ENCODE measurements at places on chromosomes 1 and 21.

DNA sequence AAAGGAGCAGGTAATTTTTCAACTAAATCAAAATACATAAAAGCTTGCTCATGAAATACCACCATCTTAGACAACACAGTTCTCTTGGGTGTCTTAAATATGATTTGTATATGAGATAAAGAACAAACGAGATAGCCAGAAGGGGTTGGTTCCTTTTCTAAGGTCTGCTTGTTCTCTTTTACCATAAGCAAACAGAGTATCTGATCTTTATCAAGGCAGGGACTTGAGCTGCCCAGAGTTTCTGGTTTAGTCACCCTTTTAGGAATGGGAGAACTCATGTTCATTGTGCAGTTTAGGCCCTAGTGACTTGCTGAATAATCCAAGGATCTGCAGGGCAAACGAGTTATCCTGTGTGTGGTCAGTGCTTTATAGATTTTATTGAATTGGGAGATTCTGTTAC is 3.0 kb upstream of the SUCO start:
- DNase-seq: no peak

GRCh38 chr1:96416701-96417444 is 304.7 kb upstream of the PTBP2 start:
- no peak for DNase-seq

DNA sequence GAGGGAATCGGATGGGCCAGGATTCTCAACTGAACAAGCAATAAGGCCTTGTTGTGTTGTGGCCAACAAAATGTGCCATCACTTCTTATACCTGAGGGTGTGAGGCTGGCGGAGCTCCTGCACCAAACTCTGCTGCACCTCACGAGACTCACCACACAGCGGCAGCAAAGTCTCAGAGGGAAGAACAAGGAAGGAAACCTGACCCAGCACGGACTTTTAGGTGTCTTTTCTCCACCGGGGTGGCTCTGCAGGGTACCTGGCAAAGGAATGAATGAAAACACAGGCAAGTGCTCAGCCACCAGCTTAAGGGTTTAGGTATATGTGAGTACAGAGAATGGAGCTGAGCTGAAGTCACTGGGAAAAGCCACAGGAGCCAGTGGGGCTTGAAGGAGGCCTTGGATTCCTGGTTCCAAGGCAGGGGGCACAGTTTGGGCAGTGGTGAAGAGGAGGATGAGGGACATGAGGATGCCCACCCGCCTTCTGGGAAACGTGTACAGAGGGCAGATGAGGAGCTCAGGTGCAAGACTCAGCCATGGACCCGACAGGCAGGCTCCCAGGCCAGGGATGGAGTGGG is 31.1 kb upstream of the HSD3B1 start:
- peak; percentile 37 for DNase-seq

GRCh38 chr1:7811476-7811875 is 27.4 kb downstream of the PER3 start:
- no peak for DNase-seq

DNA sequence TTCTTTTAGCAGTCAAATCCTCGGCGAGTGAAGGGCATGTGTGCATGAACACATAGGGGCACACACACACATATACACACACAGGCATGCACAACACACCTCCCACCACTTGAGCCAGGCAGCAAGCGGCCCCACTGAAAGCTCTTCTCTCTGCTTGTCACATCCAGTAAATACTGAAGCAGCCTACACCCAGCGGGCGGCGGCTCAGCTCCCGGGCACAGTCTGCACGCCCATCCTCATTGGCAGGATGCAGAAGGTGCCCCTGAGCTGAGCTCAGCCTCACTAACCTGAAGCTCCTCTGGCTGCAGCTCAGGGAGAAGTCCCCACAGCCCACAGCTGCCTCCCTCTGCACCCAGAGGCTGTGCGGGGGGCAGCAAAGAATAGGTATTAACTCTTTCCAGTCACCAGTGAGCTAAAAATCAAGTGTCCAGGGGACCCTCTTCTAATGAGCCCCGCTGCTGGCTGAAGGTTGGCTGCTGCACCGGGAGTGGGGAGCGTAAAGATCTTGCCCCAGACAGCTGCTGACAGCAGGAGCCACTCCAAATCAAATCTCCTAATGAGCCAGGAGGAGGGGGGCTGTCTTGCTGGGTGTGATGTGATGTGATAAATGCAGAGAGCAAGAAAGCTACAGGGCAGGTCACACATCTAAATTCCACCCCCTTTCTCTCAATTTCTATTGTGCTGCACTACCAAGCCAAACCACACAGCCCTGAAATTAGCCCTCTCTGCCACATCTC is 12.5 kb downstream of the RGS8 start:
- DNase-seq: peak; percentile 57
